ENCODE measurements at places on chromosomes 12 and 14.

DNA sequence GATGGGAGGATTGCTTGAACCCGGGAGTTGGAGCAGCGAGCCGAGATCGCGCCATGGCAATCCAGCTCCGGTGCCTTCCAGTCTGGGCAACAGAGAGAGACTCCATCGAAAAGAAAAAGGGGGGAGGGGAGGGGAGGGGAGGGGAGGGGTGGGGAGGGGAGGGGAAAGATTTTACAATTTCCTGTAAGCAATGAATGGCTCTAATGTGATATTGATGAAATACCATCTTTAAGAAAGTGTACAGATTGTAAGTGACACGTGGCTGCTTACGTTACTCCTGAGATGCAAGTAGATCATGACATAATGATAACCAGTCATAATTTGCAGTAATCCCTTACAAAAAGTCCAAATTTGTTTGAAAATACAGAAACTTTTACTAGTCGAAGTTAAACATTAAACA, 1.4 kb downstream of the SLC25A21 start:
- H3K4me3 ChIP-seq = no peak overlapping the region
- H3K4me1 ChIP-seq = no peaks in the 10 kb centered on the region
- H3K27me3 ChIP-seq = no peaks in the 10 kb centered on the region
- no peak overlapping the region for H3K27ac ChIP-seq
- DNase-seq = no peak

DNA sequence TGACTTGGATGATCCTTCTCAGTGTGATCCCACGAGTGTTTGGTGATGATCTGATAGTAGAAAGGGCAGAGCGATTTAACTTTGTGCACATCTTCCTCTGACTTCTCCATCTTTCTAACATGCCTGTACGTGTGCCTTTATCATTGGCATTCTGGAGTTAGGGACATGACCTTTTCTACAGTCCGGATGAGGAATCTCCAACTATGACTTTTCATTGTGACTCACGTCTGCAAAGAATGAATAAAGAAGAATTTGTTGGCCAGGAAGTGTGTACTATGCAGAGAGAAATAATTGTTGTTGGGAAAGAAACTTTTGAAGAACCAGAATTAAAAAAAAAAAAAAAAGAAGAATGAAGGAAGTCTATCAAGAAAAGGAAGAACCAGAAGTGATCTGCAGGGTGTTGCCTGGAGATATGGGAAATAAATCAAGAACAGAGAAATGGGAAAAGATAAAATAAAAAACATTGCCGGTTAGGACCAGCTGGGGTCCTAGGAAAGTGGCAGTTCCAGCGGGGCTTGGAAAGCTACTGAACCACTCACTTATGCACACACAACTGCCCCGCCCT, 25.3 kb downstream of the PPFIBP1 start:
- H3K36me3 ChIP-seq = no peaks in the 10 kb centered on the region
- H3K4me3 ChIP-seq = no peak overlapping the region
- no peak for DNase-seq
- H3K27me3 ChIP-seq = peaks cover 13% of the 10 kb centered on the region
- no peaks in the 10 kb centered on the region for H3K4me1 ChIP-seq

DNA sequence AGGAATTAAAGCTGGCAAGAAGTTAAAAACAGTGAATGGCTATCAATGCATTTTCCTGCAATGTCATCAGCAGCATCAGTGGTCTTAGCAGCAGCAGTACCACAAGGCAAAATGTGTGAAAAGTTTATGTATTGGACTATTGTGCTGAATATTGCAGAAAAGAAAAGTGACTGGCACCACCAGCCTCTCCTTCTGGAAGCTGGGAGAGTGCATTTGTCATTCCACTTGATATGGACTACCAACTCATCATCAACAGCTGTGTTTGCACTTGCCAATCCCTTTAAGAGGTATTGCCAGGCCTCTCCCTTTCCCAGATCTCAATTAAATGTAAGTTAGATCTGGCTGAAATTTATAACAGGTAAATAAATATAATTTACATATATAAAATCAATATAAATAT, 151.0 kb upstream of the GZMB start:
- no peak overlapping the region for H3K27ac ChIP-seq
- H3K4me1 ChIP-seq = no peaks in the 10 kb centered on the region
- H3K4me3 ChIP-seq = no peak overlapping the region
- DNase-seq = no peak
- H3K36me3 ChIP-seq = no peaks in the 10 kb centered on the region
- peaks cover 5% of the 10 kb centered on the region for H3K27me3 ChIP-seq

GRCh38 chr12:304805-305204, 42.2 kb upstream of the SLC6A13 start:
- no peaks in the 10 kb centered on the region for H3K27me3 ChIP-seq
- no peak overlapping the region for H3K27ac ChIP-seq
- peaks cover 20% of the 10 kb centered on the region for H3K4me1 ChIP-seq
- no peak overlapping the region for H3K4me3 ChIP-seq
- DNase-seq = no peak
- H3K36me3 ChIP-seq = peaks cover 69% of the 10 kb centered on the region

GRCh38 chr14:89549381-89550125, 132.5 kb upstream of the FOXN3 start:
- H3K27ac ChIP-seq = no peak overlapping the region
- H3K4me3 ChIP-seq = no peak overlapping the region
- H3K27me3 ChIP-seq = no peaks in the 10 kb centered on the region
- H3K36me3 ChIP-seq = peaks cover 4% of the 10 kb centered on the region
- DNase-seq = no peak

GRCh38 chr14:22646570-22647254, 2.6 kb upstream of the OR6J1 start:
- peaks cover 5% of the 10 kb centered on the region for H3K4me1 ChIP-seq
- no peak for DNase-seq
- H3K27me3 ChIP-seq = peaks cover 5% of the 10 kb centered on the region

- H3K4me3 ChIP-seq = peak overlapping the region; percentile 75
- DNase-seq = peak; percentile 28
- H3K27me3 ChIP-seq = no peaks in the 10 kb centered on the region
- peak overlapping the region; percentile 93 for H3K27ac ChIP-seq
Measured at GRCh38 chr12:57280211-57281062, 29.4 kb upstream of the STAC3 start.

- no peaks in the 10 kb centered on the region for H3K27me3 ChIP-seq
- peaks cover 53% of the 10 kb centered on the region for H3K36me3 ChIP-seq
- no peak overlapping the region for H3K4me3 ChIP-seq
- DNase-seq = no peak
- H3K27ac ChIP-seq = peak overlapping the region; percentile 25
- peaks cover 32% of the 10 kb centered on the region for H3K4me1 ChIP-seq
Measured at GRCh38 chr14:69770559-69770958, 3.6 kb downstream of the SRSF5 start.

- no peaks in the 10 kb centered on the region for H3K27me3 ChIP-seq
- H3K36me3 ChIP-seq = no peaks in the 10 kb centered on the region
- H3K4me1 ChIP-seq = peaks cover 18% of the 10 kb centered on the region
- peak overlapping the region; percentile 17 for H3K27ac ChIP-seq
- no peak overlapping the region for H3K4me3 ChIP-seq
- no peak for DNase-seq
Measured at GRCh38 chr14:32682214-32682613, 256.5 kb upstream of the NPAS3 start.

DNA sequence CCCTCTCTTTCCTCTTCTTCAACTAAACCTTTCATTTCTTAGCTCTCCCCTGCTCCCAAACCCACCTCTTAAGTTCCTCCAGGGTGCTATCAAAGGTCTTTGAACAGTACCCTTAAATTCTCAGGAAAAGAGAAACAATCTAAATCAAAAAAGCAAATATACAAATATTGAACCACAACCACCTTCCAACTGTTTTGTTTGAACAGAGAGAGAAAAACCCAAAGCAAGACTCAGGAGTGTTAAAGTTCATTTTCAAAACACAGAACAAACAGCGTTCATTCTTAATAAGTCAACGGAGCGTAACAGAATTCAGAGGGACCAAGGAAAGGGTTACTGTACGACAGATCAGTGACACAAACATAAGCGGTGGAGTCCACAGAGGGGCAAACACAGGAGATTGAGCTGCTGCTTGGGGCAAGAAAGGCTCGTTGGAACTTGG, 73.3 kb downstream of the NDUFA12 start:
- H3K4me1 ChIP-seq = no peaks in the 10 kb centered on the region
- no peak overlapping the region for H3K27ac ChIP-seq
- H3K36me3 ChIP-seq = no peaks in the 10 kb centered on the region
- H3K4me3 ChIP-seq = no peak overlapping the region
- H3K27me3 ChIP-seq = no peaks in the 10 kb centered on the region
- no peak for DNase-seq

DNA sequence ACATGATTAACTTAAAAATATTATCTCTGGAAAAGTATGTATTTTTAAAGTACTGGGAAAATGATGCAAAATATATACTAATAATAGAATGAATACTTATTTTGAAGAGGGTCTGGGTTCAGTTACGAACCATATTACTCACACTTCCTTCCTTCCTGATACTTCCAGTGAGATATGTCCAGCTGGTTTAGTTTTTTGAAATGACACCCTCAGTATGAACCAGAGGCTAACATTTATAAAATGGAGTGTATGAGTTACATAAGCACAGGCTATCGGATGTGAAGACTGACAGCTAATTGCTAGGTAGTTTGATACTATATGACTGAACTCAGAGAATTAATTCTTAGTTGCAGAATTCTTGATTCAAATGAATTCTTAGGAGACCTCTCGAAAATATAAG, 122.9 kb downstream of the OTOGL start:
- DNase-seq = no peak
- H3K4me3 ChIP-seq = no peak overlapping the region
- peaks cover 2% of the 10 kb centered on the region for H3K27me3 ChIP-seq
- H3K27ac ChIP-seq = no peak overlapping the region
- no peaks in the 10 kb centered on the region for H3K36me3 ChIP-seq

DNA sequence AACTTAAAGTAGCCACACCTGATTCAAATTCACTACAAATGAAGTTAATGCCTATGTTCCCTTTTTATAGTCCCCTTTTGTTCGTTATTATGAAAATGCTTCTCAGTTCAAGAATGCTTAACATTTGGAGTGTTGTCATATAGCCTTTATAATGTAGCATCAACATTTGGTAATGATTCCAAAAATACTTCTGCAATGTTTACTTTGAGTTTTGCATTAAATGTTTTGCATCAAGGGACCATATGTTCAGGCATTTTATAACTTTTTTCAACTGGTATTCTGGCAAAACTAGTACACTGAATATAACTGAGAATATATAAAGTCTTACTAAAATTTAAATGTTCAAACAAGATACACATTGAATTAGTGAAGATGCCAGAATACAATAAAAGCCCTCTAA, 209.6 kb upstream of the SLC16A7 start:
- H3K27ac ChIP-seq = no peak overlapping the region
- peaks cover 6% of the 10 kb centered on the region for H3K27me3 ChIP-seq
- no peaks in the 10 kb centered on the region for H3K36me3 ChIP-seq
- DNase-seq = no peak

GRCh38 chr12:42683933-42684801, 94.6 kb upstream of the PRICKLE1 start:
- no peaks in the 10 kb centered on the region for H3K4me1 ChIP-seq
- no peak overlapping the region for H3K27ac ChIP-seq
- no peak overlapping the region for H3K4me3 ChIP-seq

DNA sequence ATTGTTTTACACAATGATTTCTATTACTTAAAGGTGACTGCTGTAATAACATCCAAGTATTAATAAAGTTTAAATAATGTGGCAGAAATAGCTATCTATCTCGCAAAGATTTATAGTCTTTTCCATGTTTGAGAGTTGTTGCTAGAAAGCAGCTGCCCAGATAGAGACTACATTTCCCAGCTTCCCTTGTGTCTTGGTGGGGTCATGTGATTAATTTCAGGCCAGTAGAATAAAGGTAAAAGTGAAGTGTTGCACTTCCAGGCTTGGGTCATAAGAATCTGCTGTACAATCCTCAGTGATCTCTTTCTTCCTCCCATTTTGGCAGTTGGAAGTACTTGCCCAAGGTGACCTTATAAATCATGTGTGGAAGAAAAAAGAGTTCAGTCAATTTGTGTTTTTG, 449.7 kb upstream of the USP15 start:
- no peaks in the 10 kb centered on the region for H3K36me3 ChIP-seq
- no peaks in the 10 kb centered on the region for H3K27me3 ChIP-seq
- no peak overlapping the region for H3K27ac ChIP-seq
- no peaks in the 10 kb centered on the region for H3K4me1 ChIP-seq
- H3K4me3 ChIP-seq = no peak overlapping the region

DNA sequence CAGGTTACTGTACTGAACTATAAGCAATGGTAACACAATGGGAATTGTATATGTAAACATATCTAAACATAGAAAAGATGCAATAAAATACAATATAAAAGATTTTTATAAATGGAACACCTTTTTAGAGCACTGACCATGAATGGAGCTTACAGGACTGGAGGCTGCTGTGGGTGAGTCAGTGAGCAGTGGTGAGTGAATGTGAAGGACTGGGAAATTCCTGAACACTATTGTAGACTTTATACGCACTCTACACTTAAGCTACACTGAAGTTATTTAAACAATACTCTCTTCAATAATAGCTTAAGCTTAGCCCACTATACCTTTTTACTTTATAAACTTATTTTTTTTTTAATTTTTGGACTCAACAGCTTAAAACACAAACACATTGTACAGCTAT, 313.5 kb downstream of the KCNC2 start:
- H3K4me1 ChIP-seq = no peaks in the 10 kb centered on the region
- H3K27me3 ChIP-seq = no peaks in the 10 kb centered on the region
- H3K36me3 ChIP-seq = no peaks in the 10 kb centered on the region
- no peak for DNase-seq
- no peak overlapping the region for H3K27ac ChIP-seq

GRCh38 chr14:70926235-70926830, 19.1 kb downstream of the PCNX1 start:
- no peaks in the 10 kb centered on the region for H3K27me3 ChIP-seq
- peaks cover 27% of the 10 kb centered on the region for H3K4me1 ChIP-seq
- H3K36me3 ChIP-seq = no peaks in the 10 kb centered on the region
- peak overlapping the region; percentile 55 for H3K27ac ChIP-seq

- no peak for DNase-seq
- peaks cover 3% of the 10 kb centered on the region for H3K4me1 ChIP-seq
- peaks cover 19% of the 10 kb centered on the region for H3K27me3 ChIP-seq
- peak overlapping the region; percentile 46 for H3K27ac ChIP-seq
- H3K36me3 ChIP-seq = no peaks in the 10 kb centered on the region
Measured at GRCh38 chr12:56941299-56942017, 7.2 kb upstream of the SDR9C7 start.

- DNase-seq = no peak
- H3K4me1 ChIP-seq = no peaks in the 10 kb centered on the region
Measured at GRCh38 chr12:7039403-7039802, 21.1 kb upstream of the C1S start.
